ENCODE measurements at places on chromosomes 5 and 9. TPM values are rescaled to one million over a fixed set of nuclear protein-coding genes. Genes with fewer than 3 reads are reported as not detected.

SPATA31A3 gene
- not detected for polyA plus RNA-seq

PDLIM4 gene
- polyA plus RNA-seq, result not detected

CRB2 gene
- not detected for polyA plus RNA-seq

CDKN2A gene
- polyA plus RNA-seq, result 13.9 TPM

MLANA gene
- polyA plus RNA-seq, result not detected

ADAMTS2 gene
- polyA plus RNA-seq, result not detected

TAF11L5 gene
- polyA plus RNA-seq, result not detected

ZER1 gene
- polyA plus RNA-seq, result 33.7 TPM
